Fibroblast of skin of right biceps (primary cell): ENCODE measurements at places on chromosomes 6 and 20.

DNA sequence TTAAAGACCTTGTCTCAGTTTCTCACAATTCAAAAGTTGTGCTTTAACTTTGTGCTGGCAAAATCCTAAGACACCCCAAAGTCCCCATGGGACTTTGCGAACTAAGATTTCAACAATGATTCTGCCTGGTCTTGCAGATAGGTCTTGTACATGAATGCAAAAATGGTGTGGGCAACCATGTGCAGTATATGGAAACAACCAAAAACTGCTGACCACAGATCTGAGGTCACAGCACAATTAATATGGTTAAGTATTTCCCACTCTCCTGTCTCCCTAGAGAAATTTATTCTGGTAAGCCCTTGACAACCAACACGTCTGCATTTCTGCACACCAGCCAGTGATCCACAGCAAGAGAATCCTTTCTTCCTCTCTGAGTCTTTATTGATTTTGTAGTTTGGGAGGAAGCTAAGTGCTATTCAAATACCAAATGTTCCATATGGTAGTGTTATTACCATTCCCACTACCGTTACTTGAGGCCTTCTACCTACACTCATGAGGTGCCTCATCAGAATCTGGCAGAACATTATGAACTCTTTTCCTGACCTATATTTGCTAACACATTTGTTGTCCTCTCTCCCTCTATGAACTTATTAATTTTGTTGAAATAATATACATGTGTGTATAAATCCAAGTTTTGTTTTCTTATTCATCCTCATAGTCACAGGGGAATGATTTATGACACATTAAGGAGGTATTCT is 178.7 kb downstream of the ATXN1 start:
- DNase-seq = no peak

- no peak for DNase-seq
These were observed 203.0 kb upstream of the RGS17 start for GRCh38 chr6:153334121-153334520.

DNA sequence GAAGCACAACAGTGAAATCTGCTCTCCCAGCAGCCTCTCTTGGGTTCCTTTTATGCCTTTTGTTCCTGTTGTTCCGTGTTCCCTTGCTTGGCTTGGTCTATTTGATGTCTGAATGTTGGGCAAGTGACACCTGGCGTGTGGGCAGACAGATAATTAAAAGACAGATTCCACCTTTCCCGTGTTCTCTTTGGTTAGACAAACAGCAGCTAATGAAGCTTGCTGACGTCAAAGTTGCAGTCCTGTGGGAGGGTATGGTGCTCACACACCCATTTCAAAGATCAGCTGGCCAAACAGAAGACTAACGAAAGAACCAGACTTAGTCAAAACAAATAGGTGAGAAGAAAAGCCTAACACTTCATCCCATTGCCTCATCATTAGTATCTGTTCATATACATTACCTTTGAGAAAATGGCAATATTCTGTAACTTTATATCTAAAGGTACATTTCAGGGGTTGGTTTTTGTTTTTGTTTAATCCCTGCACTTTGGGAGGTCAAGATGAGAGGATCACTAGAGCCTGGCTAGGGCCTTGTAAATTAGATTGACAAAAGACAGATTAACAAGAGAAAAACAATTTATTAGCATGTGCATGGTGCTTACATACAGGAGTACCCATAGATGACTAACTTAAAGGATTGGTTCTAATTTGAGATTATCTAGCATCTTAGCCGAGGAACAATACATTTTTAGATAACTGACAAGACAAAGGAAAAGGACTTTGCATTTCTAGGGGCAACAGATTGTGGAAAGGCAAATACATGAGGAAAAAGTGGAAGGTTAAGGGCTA is 48.9 kb upstream of the TNFRSF21 start:
- no peak for DNase-seq

- no peak for DNase-seq
These were observed 12.3 kb downstream of the NRN1 start for GRCh38 chr6:5994234-5994998.

- DNase-seq = no peak
These were observed 15.7 kb upstream of the LAMA4 start for GRCh38 chr6:112269979-112270566.

DNA sequence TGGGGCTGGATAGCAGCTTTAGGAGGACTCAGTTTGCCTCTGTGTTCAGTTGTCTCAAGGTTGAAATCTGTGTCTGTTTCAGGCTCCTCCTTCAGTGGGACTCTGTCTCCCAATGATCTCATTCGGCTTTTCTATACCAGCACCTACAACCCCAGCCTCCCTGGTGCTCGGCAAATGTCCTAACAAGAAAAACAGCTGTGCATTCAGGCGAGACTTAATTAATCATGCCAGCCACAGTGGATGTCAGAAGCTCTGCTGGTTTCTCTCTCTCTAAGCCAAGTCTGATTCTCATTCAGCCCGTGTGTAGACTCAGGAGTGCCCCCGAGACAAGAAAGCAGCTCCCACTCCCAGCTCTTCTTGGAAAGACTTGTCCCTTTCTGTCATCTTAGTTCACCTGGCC is 46.8 kb downstream of the SUN5 start:
- no peak for DNase-seq

- peak; percentile 6 for DNase-seq
These were observed 584.2 kb downstream of the BCKDHB start for GRCh38 chr6:80690551-80691131.

- DNase-seq = no peak
These were observed 228.8 kb downstream of the SYNDIG1 start for GRCh38 chr20:24698189-24698588.

DNA sequence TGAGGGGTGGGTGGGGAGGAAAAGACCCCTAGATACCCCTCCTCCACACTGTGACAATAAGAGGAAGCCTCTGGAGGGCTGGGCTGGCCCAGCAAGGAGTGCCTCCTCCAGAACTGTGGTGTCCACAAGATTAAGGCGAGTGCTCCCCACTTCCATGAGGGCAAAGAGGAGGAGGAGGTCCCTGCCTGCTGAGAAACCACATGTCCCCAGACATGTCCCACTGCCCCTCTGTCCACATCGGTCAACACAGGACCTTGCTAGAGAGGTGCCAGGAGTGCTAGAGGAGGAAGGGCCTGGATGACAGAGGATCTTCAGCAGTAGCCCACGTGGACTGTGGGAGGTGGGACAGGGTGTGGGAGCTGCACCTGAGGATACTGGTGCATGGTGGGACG is 3.1 kb downstream of the RAET1G start:
- DNase-seq = no peak

GRCh38 chr20:57940868-57941522 is 231.2 kb upstream of the PMEPA1 start:
- no peak for DNase-seq

- no peak for DNase-seq
These were observed 73.5 kb downstream of the CD40 start for GRCh38 chr20:46191611-46192010.

DNA sequence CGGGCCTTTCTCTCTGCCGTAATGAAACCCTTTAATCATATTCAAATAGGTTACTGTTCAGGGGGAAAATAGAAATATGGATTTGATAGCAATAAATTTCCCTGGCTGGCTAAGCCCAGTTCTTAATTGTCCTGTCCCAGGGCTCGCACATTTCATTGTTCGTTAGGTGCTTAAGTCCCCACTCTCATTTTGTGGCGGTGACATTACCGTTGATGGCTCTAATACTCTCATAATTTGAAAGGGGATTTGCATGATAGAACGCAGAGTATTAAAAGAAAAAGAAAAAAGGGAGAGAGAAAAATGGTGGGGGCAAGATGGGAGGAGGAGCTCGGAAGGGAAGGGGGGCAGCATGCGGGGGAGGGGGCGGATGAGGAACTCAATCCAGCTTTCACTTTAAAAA is 79.1 kb upstream of the FOXP4 start:
- DNase-seq = no peak

DNA sequence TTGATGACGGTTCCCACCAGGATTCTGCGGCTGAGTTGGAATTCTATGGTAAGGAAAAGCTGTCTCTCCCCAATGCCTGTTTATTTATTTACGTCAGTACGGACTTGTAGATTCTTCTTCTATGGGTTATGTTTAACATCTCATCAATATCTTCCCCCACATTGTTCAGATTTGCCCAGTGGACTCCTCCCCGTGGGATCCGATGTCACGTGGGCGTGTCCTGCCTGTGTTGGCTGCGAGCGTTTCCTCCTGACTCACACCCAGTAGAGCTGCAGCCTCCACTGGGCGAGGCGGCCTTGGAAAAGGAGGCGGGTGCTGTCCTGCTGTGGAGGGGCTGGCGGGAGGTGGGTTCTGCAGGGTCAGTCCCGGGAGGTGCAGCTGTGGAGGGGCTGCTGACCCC is 46.8 kb upstream of the SLCO4A1 start:
- peak; percentile 33 for DNase-seq

- DNase-seq = no peak
These were observed 17.4 kb downstream of the PIGT start for GRCh38 chr20:45433316-45433715.

GRCh38 chr20:45432294-45432693 is 16.4 kb downstream of the PIGT start:
- DNase-seq = no peak

GRCh38 chr20:23080521-23080920 is 5.6 kb downstream of the CD93 start:
- no peak for DNase-seq

- no peak for DNase-seq
These were observed 94.5 kb downstream of the TPBG start for GRCh38 chr6:82458147-82458546.
